Lung (tissue), 17 donors: ENCODE measurements at places on chromosomes 7 and 10. TPM values are rescaled to one million over a fixed set of nuclear protein-coding genes. Genes with fewer than 3 reads are reported as not detected.

GRCh38 chr10:126242397-126243260, 145.6 kb downstream of the ADAM12 start:
- DNase-seq, result peak; percentile 96

DNA sequence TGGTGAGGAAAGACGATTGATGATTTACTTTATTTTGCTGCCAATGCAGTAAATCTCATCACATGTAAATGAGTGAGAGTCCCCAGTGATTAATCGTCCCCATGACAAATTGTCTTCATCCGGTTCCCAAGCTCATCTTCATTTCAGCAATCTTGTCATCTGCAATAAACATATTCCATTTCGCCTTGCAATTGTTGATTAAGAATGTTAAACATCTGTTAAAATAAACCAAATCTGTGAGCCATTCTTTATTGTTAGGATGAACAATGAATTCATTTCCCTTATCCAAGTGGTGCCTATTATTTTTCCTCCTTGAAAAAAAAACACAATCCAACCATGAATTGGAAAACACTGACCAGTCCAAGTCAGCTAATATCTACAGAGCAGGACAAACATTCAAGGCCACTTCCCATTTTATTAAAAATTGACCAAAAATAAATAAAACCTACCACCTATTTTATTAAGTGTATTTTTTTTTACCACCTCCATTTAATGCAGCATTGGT, 36.5 kb downstream of the NPS start:
- no peak for DNase-seq

- DNase-seq, result no peak
Measured at GRCh38 chr10:69439350-69439739, 11.9 kb upstream of the TSPAN15 start.

DNA sequence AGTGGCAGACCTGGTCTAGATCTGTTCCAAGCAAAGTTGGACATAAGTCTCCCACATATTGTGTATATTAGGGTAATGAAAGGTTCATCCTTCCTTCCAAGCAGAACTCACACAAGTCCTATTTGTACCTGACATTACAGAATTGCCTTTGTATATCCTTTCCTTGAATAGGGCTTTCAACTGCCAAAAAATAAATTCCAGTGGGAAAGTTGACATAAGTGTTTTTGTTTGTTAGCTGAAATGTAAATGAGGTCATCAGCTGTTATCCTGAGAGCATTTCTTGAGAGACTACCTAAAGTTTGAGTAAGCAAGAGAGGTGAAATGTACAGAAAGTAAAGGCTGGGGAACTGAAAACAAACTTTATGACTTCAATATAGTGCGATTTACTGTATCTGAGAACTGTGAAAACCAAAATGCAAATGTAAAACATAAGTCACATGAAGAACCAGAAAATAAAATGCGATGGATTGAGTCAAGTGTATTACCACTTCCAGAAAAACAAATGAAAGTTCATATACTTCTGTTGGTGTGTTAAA, 527.3 kb upstream of the SEMA3D start:
- DNase-seq, result no peak

DNA sequence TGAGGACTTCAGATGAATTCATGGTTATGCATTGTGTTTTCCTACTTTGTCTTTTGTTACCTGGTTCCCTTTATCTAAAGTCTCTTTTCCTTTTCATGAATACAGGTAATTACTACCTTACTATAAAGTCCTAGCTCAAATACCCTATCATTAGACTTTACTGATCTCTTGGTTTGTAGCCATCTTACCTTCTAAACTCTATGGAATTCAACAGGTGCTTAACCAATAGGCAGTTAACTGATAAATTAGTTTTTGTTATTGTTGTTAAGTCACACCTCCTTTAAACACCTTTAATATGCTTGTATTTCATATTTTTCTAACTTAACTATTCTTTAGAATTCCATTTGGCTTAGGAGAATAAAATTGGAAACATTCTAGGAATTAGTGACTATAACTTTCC, 30.7 kb downstream of the PLCE1 start:
- DNase-seq, result no peak

DNA sequence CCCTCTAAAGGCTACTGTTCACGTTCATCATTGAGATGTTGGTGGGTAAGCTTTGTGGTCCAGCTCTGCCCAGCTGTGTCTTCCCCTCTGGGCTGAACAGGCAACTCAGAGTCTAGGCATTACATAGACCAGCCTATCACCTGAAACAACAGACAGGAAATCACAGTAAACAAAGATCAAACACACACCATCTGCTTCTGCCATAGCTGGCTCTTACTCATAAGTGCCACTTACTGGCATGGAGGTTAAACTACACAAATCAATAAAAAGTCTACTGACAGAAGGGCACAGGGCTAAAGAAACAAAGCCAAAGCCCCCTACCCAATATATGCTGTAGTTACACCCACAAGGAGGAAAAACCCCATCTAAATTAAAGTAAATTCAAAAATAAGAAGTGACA, 35.0 kb downstream of the SEPTIN14 start:
- no peak for DNase-seq

DNA sequence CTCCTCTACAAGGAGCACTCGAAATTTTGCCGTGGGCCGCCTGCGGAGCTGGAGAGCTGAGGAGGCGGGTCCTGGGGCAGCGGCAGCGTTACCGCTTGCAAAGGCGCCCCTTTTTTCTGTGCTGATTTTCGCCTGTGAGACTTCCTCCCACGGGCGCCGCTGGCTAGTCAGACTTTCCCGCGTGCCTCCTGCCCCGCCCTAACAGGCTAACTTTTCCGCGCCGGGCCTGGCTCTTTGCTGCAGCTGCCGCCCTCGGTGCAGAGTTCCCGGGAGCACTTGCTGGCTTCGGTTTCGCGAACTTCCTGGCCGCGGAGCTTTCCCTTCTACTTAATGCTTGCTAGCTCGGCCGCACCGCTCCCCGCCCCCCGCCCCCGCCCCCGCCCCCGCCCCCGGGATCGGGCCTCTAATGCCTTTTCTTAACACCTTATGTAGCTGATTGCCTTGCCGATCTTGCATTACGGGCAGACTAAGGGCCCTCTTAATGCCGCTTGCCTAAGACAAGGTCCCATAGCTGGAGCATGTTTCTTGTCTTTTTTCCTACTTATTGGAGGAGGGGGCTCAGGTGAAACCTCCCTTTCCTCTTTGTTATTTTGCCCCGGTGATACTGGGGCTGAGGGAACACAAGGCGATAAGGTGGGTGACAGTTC, 37.9 kb upstream of the RASGEF1A start:
- peak; percentile 62 for DNase-seq

DNA sequence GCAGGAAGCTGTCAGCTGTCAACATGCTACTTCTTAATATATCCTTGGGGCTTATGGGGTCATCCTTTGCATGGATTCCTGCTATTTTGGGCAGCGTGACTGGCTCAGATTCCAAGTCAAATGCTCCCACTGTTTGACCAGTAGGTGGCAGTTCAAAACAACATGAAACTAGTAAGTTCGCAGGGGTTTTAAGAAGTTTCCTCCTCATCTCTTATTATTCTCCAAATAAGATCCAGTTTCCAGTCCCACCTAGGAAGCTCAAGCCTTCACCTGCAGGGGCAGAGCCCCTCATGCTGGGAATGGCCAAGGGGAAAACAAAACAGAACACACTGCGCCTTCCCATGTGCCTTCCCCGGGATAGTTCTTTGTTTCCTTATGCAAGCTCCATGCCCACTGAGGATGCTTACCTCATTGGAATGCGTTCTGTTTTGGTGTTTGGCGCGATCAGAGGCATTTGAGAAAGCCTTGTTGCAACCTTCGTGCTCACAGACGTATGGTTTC, 259.8 kb downstream of the GLI3 start:
- peak; percentile 55 for DNase-seq

- no peak for DNase-seq
Measured at GRCh38 chr7:46539892-46540483, 618.9 kb upstream of the IGFBP3 start.

GRCh38 chr10:68166871-68167585, 57.7 kb downstream of the MYPN start:
- no peak for DNase-seq

Gene ZNF479
- total RNA-seq, result not detected

Gene UPK3B
- 12.4 TPM for total RNA-seq

Gene ADCY1
- 1.8 TPM for total RNA-seq

Gene FGFBP3
- 2.3 TPM for total RNA-seq

Gene GRID1
- total RNA-seq, result 1.9 TPM

Gene EPO
- not detected for total RNA-seq

Gene FRMD4A
- total RNA-seq, result 64.5 TPM

Gene CHAT
- not detected for total RNA-seq

Gene PNLIPRP2
- not detected for total RNA-seq

Gene TSPAN15
- 44.3 TPM for total RNA-seq

Gene CRCP
- total RNA-seq, result 43.0 TPM
